ENCODE measurements at places on chromosomes 16 and 17.

- no peak for DNase-seq
These were observed 47.2 kb downstream of the GPRC5B start for GRCh38 chr16:19837331-19837980.

DNA sequence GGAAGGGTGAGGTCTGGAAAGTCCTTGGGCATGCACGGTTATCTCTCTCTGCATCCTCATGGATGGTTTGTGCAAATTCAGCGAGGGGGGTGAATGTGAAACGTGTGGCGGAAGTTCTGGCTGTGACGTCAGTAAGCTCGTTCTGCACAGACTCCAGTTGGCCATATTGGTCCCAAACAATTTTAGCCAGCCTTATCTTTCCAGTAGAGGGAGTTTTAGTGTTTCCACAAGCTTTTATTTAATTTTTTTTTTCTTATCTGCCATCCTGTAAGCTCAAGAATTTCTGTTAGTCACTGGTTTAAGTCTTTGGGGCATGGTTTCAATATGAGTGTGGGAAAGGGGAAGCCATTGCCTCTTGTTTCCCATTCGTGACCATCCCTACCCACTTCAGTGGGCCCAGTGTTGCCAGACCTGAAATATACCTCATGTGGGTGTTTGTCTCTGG, 39.0 kb downstream of the HLF start:
- no peak for DNase-seq

- DNase-seq = no peak
These were observed 21.1 kb upstream of the TFAP4 start for GRCh38 chr16:4293822-4294457.

DNA sequence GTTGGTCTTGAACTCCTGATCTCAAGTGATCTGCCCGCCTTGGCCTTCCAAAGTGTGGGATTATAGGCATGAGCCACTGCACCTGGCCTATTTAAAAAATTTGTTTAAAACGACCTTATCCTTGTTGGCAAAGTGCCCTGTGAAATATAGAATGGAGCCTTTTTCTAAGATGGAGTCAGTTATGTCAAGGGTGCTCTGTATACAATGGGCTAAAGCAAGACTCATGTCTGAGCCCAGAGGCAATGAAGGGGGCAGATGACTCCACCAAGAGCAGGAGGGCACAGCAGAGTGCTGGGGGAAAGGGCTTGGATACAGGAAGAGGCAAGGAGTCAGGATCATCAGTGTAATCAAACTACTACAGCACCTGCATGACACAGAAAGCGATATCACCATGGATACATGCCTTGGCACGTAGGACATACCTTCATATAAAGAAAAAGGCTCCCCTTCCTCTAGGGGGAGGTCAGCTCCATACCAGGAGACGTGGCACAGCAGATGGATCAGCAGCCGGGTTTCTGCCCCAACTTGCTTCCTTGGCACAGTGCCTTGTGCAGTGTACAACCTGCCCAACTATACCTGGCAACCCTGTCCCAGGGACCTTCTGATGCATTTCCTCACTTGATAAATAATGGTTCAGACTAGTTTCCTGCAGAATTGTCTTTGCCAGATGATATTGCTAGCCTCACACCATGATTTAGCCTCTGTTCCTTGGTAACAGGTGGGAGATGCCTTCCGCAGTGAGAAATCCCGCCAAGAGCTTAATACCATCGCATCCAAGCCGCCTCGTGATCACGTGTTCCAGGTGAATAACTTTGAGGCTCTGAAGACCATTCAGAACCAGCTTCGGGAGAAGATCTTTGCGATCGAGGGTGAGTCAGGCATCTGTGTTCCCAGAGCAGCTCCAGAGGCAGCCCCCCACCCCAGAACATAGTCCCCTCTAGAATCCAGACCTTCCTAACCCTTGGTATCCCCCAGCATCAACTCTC, 15.3 kb downstream of the ITGAM start:
- no peak for DNase-seq

DNA sequence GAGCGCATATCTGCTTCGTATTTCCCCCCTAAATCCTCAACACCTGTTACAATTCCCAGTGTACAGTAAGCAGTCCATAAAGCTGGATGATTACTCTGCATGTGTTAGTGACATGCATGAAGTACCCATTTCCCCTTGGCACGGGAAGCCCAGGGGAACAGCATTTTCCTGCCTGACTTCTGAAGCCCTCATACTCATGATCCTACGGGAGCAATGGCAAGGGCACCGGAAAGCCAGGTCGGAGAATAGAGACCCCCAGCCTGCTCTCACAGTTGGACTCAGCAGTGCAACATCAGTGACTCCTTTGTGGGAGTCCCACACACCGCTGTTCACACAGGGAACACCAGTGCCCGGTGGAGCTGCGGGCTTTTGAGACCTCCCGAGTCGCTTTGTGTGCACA, 336.9 kb downstream of the CDH13 start:
- DNase-seq = no peak
